Left lung (tissue), 14 donors: ENCODE measurements at places on chromosomes 5 and 9.
A peak's percentile ranks its signal among the peaks of the same experiment; 100 is the strongest.

DNA sequence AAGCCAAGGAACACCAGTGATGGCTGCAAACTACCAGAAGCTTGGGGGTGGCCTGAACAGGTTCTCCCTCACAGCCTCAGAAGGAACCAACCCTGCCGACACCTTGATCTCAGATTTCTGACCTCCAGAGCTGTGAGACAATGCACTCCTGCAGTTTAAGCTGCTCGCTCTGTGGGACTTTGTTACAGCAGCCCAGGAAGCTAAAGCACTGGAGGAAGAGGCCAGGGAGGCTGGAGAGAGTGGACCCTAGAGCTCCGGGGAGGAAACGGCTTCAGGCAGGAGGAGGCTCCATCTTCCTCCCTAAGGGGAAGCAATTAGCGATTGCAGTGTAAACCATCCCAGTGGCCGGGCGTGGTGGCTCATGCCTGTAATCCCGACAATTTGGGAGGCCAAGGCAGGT, 25.1 kb downstream of the BARX1 start:
- no peak for DNase-seq

GRCh38 chr5:131634238-131634637, 791 bp downstream of the RAPGEF6 start:
- DNase-seq, result no peak

GRCh38 chr9:86503942-86504341, 149.7 kb upstream of the TUT7 start:
- DNase-seq, result no peak

DNA sequence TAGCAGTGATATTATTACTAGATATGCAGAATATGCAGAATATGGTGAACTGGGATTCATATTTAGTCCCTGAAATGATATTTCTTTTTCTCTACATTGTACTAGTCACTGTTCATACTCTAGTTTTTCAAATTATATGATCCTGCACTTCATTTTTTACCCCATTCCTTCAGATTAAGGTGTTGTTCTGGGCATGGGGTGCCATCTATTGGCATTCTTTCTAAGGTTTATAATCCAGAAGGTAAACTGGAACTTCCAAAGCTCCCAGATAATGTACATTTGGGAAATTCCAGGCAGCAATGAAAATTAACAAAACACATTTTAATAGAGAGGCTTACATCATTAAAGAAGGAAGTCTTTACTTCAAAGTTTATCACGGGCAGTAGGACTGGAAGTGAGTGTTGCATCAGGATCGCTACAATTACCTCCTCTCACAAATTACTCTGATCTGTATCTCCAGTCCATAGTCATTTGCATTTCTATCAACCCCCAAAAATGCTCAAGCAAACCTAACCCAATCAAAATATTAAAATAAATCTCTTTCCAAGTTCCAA, 12.5 kb downstream of the RFX3 start:
- no peak for DNase-seq

DNA sequence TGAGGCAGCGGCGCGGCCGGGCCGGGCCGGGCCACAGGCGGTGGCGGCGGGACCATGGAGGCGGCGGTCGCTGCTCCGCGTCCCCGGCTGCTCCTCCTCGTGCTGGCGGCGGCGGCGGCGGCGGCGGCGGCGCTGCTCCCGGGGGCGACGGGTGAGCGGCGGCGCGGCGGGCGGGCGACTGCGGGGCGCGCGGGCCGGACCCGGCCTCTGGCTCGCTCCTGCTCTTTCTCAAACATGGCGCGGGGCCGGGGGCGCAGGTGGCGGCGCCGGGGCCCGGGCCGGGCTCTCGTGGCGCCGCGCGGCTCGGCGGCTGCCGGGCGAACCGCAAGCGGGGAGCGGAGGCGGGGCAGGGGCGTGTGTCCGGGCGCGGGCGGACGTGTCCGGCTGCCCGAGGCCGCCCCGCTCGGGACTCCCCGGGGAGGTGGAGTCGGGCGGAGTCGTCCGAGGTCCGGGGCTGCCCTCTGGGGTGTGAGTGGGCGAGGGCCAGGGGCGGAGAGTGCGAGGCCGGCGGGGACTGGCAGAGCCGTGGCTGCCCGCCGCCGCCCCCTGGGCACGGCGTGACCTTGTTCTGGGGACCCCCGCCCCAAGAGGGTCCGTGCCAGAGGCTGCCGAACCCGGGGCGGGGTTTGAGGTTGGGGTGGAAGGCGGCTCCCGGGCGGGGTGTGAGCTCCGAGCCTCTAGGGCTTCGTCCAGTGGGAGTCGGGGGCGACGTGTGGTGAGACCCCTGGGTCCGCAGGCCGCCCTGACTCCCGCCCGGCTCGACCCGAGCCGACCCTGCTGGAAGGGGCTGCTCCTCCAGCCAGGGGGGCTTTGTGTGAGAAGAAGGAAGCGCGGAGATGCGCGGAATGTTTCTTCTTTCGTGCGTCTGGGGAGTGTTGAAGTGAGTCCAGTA, 485 bp downstream of the TGFBR1 start:
- DNase-seq, result peak; percentile 97

GRCh38 chr5:124643336-124643735, 103.1 kb downstream of the ZNF608 start:
- DNase-seq, result no peak

- no peak for DNase-seq
Measured at GRCh38 chr5:67283988-67284487, 87.4 kb upstream of the CD180 start.

GRCh38 chr5:89484962-89485361, 602.0 kb upstream of the MEF2C start:
- DNase-seq, result no peak

GRCh38 chr9:99516657-99517049, 294.6 kb downstream of the SEC61B start:
- no peak for DNase-seq

DNA sequence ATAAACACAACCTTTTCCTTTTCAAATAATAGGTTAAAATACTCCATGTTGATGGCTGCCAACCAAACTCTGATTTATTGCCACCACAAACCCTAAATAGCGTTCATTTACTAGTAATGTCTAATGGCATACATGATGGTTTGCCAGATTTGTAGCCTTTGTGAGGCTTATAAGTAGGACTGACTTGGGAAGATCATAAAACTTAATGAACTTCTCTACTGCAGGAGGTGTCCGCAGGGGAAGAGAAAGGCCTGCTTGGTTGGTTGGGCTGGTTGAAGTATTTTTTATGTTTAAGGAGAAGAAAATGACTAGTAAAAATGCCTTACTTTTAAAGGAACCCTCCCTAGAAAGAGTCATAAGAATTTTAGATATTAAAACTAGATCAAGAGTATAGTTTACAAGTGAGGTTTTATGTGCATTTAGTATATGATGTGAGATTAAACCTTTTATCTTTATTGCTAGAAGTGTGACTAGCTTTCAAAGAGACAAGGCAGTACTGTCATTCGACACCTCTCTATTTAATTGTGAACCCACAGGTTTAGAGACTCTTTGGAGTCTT, 5.0 kb downstream of the PBX3 start:
- no peak for DNase-seq

- DNase-seq, result no peak
Measured at GRCh38 chr5:136115183-136115865, 17.3 kb upstream of the SMAD5 start.

GRCh38 chr5:151141535-151141934, 16.0 kb downstream of the ANXA6 start:
- no peak for DNase-seq

DNA sequence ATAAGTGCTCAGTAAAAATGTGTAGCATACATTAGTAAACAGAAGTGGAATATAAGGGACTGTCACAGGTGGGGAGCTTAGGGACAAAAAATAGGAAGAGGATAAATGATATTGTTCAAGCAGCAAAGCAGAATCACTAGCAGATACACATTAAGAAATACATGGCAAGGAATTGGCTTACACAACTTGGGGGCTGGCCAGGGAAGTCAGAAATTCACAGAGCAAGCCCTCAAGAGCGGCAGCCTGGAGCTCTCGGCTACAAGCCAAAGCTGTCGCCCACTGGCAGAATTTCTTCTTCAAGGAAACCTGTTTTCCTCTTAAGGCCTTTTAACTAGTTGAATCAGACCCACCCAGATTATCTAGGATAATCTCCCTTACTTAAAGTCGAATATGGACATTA, 73.0 kb upstream of the SMIM23 start:
- DNase-seq, result no peak

DNA sequence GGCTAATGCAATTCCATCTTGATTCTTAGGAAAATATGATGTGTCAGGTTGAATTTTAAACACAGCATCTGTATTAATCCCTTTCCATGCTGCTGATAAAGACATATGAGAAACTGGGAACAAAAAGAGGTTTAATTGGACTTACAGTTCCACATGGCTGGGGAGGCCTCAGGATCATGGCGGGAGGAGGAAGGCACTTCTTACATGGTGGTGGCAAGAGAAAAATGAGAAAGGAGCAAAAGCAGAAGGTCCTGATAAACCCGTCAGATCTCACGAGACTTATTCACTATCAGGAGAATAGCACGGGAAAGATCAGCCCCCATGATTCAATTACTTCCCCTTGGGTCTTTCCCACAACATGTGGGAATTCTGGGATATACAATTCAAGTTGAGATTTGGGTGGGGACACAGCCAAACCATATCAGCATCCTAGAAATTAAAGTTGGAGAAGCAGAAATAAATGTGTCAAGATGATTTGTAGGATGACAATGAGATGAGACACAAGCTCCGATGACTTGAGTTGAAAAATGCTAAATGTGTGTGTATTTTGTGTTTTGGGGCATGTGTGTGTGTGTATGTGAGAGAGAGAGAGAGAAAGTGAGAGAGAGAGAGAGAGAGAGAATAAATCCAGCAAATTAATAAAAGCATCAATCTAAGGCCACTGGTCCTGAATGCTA, 48.5 kb upstream of the ANKRD55 start:
- DNase-seq, result no peak

- no peak for DNase-seq
Measured at GRCh38 chr5:15069407-15069905, 197.9 kb upstream of the ANKH start.

- DNase-seq, result no peak
Measured at GRCh38 chr5:135376961-135377624, 21.9 kb downstream of the MACROH2A1 start.

DNA sequence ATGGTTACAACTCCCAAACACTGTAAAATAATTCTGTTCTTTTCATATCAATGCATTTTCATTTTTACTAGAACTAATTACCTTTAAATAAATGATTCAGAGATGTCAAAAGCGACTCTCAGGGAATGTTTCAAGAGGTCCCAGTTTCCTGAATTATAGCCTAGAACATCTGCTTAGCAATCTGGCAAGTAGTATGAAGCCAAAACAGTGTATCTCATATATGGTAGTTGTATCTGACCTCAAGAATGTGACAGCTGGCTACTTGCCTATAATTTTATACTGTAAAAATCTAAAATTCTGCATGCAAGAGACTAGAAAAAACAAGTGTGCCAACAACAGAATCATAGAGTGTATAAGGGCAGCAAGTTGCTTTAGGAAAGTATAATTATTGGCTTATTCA, 187.7 kb upstream of the POU5F2 start:
- no peak for DNase-seq

GRCh38 chr5:154620411-154620810, 134.8 kb upstream of the LARP1 start:
- no peak for DNase-seq

DNA sequence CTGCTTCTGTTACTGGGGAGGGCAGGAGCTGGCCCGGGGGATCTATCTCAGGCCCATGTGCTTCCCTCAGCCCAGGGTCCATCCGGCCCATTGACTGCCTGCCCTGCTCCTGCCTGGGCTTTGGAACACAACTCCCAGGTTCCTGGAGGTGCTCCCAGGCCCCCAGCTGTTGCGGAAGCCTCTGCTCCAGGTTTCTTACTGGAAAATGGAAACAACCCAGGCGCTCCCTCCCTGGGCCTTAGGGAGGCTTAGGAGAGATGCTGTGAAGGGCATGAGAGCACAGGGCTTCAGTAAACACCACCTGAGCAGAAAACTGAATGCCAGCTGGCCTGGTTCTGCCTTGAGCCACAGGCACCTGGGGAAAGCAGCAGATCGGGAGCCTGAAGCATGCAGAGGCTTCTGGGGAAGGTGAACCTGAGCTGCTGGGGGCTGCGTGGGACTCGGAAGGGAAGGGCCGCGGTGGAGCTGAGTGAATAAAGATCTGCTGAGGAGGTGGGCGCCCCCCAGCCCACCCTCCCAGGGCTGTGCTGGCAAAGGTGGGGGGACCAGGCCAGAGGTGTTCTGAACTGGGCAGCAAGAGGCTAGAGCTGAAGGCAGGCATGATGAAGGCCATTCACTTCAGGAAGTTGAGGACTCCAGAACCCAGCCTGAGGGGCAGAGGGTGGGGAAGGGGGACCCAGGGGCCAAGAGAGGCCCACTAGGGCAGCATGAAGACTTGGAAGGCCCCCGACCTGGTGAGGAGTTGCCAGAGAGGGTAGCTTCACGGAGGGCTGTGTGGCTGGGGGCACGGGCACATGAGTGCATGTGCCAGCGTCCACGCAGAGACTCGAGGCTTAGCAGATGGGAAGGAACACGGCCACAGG, 64.8 kb downstream of the SHB start:
- DNase-seq, result no peak

DNA sequence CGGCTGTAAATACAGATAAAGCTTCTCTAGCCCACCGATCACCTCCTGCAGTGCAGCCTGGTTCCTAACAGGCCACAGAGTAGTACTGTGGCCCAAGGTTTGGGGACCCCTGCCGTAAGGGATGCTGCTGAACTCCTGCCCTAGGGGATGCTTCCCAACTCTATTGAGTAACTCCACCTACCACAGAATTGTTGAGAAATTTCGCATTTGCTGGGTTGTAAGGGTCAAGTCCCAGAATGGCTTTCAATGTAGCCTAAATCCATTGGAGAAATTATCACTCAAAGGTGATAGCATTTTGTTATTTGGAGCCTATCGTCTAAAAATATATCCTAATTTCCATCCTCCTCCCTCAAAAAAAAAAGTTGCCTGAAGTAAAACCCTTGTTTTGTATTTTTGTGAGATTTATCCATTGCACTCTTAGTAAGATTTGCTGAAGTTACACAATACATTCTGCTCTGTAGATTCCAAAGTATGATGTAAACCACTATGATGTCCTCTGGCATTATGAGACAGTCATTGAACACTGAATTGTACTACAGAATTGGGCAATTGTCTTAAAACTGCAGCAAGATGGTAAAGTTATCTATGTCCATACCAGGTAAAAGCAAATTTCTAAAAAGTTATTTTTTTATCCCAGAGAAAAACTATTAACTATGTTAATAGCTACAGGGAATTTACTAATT, 14.0 kb downstream of the ACTBL2 start:
- no peak for DNase-seq

GRCh38 chr5:68285851-68286611, 70.5 kb downstream of the PIK3R1 start:
- no peak for DNase-seq

GRCh38 chr5:174807471-174807870, 83.1 kb downstream of the MSX2 start:
- DNase-seq, result no peak

GRCh38 chr5:179908528-179908927, 831 bp upstream of the TBC1D9B start:
- no peak for DNase-seq

GRCh38 chr5:2588850-2589501, 162.5 kb downstream of the IRX2 start:
- no peak for DNase-seq

- DNase-seq, result no peak
Measured at GRCh38 chr9:114426046-114426948, 38.5 kb upstream of the AKNA start.

GRCh38 chr9:118455259-118455658, 751.1 kb downstream of the TLR4 start:
- no peak for DNase-seq
